ENCODE measurements at places on chromosomes 4 and X.

GRCh38 chr4:47373174-47373573 lies 90.3 kb downstream of the COMMD8 start:
- H3K4me3 ChIP-seq: no peak overlapping the region
- no peaks in the 10 kb centered on the region for H3K27me3 ChIP-seq
- DNase-seq: no peak
- H3K36me3 ChIP-seq: no peaks in the 10 kb centered on the region

DNA sequence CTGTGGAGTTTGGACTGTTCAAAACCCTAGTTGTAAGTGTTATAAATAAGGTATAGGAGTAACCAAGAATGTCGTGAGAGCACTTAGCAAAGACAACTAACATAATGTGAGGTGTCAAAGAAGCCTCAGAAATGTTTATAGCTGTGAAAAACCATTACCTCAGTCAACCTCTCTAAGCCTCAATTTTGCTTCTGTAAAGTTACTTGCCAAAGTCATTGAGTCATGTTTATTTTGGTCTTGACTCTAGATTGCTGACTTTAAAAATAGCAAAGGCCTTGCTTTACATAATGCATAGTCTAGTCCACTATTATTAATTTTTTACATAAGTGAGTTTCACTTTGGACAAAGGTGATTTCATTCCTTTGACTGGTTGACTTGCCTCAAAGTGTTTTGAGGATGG lies 257.6 kb upstream of the CXXC4 start:
- no peaks in the 10 kb centered on the region for H3K27me3 ChIP-seq
- H3K36me3 ChIP-seq: no peaks in the 10 kb centered on the region
- H3K4me3 ChIP-seq: no peak overlapping the region
- H3K4me1 ChIP-seq: no peaks in the 10 kb centered on the region
- no peak overlapping the region for H3K27ac ChIP-seq

DNA sequence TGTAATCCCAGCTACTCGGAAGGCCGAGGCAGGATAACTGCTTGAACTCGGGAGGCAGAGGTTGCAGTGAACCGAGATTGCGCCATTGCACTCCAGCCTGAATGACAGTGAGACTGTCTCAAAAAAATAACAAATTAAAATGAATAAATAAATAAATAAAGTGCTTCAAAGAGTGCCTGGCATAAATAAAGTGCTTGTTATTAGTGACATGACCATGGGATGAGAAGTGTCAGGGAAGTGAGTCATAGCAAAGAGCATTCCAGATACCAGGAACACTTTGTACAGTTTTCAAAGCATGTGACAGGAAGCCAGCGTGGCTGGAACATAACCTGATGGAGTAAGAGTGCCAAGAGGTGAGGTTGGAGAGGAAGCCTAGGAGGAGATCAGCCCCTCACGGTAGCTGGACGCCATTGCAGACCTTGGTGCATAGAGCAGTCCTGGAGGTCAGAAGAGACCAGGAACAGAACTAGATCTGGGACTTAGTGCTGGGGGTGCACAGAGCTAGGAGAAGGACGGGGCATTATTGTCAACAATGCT lies 6.0 kb upstream of the WDR13 start:
- H3K4me1 ChIP-seq: peaks cover 27% of the 10 kb centered on the region
- H3K36me3 ChIP-seq: no peaks in the 10 kb centered on the region
- H3K27ac ChIP-seq: peak overlapping the region; percentile 29

- H3K36me3 ChIP-seq: no peaks in the 10 kb centered on the region
- no peaks in the 10 kb centered on the region for H3K27me3 ChIP-seq
- no peak overlapping the region for H3K27ac ChIP-seq
These were observed 7.9 kb upstream of the JCHAIN start for GRCh38 chr4:70674191-70674590.

DNA sequence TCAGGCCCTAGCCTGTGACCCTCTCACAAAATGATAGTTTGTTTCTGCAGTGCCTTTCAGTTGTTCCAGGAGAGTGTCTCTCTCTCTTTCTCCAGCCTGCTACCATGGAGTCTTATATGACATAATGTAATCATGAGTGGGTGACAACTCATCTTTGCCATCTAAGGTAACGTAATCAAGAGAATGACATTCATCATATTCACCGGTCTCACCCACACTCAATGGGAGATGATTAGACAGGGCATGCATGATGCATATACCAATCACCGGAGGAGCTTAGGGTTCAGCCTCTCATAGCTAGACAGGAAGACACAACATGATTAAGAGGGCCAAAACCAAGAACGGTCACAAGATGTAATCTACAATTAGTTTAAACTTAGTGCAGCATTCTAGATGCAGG lies 97.1 kb upstream of the FAM9B start:
- H3K36me3 ChIP-seq: no peaks in the 10 kb centered on the region
- H3K4me1 ChIP-seq: no peaks in the 10 kb centered on the region
- no peak for DNase-seq
- H3K27ac ChIP-seq: no peak overlapping the region

DNA sequence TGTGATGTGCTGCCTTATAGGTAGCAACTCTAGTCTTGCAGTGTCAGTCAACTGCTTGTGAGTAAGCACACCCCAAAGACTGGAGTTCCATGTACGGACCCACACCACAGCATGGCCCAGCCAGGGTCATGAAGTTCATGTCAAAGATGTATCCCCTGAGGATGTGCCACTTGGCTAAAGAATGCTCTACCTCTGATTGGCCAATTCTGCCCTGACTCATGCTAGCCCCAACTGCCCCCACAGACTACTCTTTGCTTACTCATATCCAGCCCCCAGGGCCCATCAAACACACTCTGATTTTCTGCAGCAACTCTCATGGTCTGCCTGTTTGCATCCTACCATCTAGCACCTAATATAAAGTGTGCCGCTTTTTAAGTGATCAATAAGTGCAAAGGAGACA lies 62.5 kb downstream of the CHRDL1 start:
- H3K4me3 ChIP-seq: no peak overlapping the region
- no peaks in the 10 kb centered on the region for H3K36me3 ChIP-seq
- H3K4me1 ChIP-seq: no peaks in the 10 kb centered on the region
- H3K27ac ChIP-seq: no peak overlapping the region

Measured in endothelial cell of umbilical vein (primary cell).